ENCODE measurements at places on chromosomes 11 and 22.

DNA sequence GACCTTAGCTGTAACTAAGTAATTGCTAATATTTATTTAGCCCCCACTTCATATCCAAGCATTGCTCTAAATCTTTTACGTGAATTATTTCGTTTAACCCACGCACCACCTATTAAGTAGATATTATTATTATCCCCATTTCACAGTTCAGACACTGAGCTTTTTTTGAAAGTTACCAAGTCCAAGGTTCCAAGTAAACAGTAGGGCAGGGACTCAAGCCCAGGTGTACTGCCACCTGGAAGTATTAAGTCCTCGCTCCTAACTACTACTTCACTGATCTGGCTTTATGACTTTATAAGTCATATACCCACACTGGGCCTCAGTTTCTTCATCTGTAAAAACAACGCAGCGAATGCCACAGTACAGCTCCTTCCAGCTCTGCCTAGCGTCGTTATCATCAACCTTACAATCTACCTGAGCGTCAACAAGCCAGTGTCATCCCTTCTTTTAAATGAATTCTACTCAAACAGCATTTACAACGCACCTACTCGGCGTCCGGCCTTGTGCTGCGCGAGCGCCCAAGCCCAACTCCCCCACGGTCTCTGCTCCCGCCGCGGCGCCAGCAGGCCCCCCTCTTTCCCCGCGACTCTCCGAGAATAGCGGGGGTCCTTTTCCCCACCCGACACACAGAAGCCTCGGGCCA, 624 bp downstream of the TMEM41B start:
- DNase-seq: no peak

- DNase-seq: peak; percentile 38
Measured at GRCh38 chr11:1081601-1082311, 7.1 kb downstream of the MUC2 start.

DNA sequence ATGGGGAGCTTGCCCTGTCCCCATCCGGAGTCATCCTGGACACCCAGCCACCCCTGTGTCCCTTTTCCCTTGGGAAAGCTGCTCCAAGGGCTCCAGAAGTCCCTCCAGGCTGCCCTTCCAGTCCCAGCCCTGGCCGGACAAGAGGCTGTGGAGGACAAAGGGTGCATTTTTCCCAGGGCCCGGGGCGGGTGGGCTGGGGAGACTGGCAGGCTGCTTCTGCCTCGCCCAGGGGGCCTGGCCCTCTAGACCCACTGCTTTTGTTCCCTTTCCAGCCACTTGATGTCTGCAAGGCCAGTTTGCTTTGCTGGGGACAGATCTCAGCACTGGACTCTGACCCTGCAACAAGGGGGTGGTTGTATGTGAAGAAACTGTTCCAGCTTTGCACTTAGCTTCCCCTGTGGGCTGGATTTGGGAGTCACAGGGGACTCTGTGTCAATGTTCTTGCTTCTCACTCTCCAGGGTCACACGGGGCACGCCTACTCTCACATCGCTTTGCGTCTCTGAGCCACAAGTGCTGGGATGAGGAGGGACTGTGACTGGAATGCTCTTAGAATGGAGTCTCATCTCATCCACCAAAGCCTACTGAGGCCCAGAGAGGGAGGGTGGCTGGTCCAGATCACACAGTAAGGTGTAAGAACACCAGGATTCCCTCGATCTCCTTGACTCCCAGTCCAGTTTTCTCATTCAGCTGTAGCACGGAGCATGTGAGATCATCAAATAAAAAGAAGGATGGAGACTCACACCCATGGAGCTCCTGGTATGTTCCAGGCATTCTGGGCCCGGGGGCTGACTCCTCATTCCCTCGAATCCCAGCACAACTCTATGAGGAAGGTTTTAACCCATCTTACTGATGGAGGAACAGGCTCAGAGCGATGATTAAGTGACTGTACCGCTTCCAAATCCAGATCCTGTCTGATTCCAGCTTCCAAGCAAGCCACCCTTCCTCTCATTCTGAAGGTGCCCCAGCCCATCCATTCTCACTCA, 59.9 kb downstream of the FBXO7 start:
- no peak for DNase-seq

DNA sequence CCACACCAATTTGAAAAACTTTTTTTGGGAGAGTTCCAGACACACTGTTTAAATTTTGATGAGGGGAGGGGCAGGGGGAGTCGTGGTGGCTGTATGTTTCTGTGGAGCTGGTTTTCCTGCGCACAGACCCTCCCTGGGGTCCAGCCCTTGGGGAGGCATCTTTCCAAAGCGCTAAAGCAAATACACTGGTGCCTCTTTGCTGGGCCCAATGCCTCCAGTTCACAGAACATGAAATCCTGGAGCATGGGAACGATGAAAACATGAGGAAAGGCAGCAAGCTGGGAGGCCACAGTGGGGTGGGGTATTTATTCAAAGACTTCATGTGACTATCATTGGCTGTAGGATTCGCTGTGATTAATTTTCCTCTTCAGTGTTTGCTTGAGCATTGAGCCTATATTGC, 135.3 kb downstream of the CCDC34 start:
- DNase-seq: no peak

- peak; percentile 96 for DNase-seq
Measured at GRCh38 chr22:42621505-42622002, 6.9 kb upstream of the POLDIP3 start.

- no peak for DNase-seq
Measured at GRCh38 chr11:12915093-12915492, 94.0 kb upstream of the RASSF10 start.

GRCh38 chr22:24819911-24820461, 14.0 kb downstream of the SGSM1 start:
- DNase-seq: no peak

GRCh38 chr11:5246772-5247471, 2.7 kb downstream of the HBG1 start:
- DNase-seq: no peak

- no peak for DNase-seq
Measured at GRCh38 chr11:135008001-135008405, 596.0 kb upstream of the B3GAT1 start.

DNA sequence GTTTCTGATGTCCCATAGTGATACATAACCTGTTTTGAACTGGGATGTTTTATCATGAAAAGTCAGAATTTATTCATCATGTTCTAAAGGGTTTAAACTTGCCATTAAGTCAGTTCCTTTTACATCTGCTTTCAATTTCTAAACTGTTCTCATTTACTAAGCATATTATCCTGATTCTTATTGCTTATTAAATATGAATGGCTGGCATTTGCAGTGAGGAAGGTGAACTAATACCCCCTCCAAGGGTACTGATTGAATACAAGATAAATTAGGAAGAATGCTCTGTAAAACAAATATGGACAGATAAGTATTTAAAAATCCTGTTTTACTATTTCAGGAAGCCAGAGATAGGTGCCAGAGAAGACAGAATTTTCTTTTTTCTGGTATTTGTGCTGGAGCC, 70.8 kb upstream of the HORMAD2 start:
- no peak for DNase-seq

DNA sequence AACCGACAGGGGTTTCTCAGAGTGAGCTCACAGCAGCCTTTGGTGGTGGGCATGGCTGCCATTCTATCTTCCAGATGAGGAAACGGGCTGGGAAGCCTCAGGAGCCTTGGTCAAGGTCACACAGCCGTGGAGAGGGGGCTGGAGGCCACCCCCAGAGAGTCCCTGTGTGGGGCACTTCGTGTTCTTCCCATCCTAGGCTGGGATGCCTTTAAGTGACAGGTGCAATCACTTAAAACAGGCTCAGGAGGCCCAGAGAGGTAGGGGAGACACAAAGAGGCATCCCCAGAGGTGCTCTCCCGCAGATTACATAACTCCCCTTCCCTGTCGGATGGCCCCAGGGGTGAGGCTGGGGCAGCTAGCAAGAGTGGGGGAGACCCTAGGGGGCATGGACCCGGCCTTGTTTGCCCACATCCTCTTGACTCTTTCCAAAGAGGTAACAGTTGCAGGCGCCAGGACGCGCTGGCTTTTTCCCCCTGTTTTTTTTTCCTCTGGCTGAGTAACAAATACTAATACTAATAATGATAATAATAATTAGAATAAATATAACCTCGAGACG, 17.5 kb upstream of the SHISAL1 start:
- no peak for DNase-seq

- DNase-seq: no peak
Measured at GRCh38 chr11:112725636-112726035, 235.6 kb upstream of the NCAM1 start.

DNA sequence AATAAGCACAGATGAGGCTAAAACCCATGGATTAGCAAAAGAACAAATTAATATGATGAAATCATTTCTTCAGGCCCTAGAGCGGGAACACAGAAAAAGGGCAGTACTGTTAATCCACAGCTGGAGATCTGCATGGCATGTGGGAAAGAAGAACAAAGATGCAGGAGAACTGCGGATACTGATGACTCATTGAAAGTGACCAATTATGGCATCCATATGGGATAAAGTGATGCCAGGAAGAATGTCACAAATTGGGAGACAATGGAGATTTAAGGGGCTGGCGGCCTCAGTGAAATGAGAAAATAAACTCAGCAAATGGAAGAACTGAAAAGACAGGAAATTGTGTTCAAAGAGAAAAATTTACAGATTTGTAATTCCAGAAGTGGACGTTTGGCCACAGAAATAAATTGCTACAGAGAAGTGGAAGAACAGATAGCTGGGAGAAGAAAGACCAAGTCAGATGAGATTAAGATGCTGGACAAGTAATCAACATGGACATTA, 39.4 kb downstream of the SIK3 start:
- no peak for DNase-seq

- DNase-seq: no peak
Measured at GRCh38 chr11:70409437-70409836, 11.1 kb downstream of the CTTN start.

GRCh38 chr22:47174671-47175112, 412.2 kb downstream of the TBC1D22A start:
- peak; percentile 43 for DNase-seq

GRCh38 chr11:74579577-74580270, 12.7 kb upstream of the POLD3 start:
- DNase-seq: no peak

- no peak for DNase-seq
Measured at GRCh38 chr22:49432211-49432896, 395.3 kb downstream of the BRD1 start.

DNA sequence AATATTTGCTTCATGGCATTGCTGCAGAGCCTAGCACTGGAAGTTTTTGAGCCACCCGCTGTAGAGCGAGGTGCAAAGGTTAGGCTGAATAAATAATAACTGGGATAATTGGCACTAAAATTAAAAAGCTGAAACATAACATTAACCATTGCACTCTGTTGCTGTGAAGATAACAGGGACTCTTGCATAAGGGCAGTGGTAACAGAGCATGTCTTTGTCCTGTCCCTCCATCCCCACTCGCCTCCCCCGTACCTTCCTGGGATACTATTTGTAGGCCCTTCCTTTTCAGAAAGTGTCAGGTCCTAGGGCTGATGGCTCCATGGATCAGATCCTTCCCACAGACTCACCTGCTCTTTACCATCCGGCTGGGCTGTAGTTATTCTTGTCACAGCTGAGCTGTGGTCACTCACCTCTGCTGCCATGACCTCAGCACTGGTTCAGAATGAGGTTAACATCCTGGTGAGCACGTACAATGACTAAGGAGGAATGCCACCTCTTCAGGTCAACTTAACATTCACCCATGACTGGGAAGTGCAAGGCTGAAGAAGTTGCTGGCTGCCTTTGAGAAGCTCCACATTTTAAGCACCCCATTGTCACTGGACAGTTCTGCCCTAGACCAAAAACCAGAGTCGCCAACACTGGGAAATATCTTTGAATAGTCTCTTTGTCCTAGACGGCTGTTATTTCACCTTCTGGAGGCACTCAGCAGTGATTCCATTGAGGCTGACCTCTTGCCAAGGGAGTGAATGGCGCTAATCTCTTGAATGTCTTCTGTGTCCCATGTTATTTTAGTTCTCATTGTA, 103.2 kb upstream of the KIRREL3 start:
- DNase-seq: no peak

DNA sequence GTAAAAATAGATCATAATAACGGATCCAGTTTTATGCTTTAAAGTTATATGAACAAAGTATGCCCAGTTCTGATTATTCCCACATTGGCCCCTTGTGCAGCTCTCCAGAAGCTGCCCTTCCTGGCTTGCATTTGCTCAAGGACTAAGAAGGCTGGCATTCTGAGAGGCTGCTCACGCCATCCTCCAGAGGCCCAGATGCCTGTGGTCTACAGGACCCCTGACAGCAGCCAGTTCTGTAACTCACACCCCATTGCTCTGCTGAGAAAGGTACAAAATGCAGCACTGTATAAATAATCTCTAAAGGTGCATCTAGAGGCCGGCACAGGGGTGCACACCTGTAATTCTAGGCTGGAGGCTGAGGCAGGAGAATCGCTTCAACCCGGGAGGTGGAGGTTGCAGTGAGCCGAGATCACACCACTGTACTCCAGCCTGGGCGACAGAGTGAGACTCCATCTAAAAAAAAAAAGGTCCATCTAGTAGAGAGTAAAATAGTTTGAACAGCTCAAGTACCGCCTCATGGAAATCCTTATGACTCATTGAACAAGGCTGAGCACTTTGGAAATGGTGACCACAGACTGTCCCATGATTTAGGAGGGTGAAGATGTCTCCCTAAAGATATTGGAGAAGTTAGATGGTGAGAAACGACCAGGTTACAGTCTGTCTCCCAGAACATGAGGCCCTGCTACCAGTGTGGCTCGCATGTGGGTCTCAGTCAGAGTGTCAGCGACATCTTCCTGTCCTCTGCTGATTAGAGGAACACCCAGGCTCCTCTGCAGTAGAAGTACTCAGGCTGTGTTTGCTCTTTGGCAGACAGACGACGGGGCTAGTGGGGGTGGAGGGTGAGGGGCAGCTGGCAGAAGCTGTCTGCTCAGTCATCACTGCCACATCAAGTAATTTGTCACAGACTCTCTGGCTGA, 56.3 kb downstream of the KREMEN1 start:
- DNase-seq: no peak

DNA sequence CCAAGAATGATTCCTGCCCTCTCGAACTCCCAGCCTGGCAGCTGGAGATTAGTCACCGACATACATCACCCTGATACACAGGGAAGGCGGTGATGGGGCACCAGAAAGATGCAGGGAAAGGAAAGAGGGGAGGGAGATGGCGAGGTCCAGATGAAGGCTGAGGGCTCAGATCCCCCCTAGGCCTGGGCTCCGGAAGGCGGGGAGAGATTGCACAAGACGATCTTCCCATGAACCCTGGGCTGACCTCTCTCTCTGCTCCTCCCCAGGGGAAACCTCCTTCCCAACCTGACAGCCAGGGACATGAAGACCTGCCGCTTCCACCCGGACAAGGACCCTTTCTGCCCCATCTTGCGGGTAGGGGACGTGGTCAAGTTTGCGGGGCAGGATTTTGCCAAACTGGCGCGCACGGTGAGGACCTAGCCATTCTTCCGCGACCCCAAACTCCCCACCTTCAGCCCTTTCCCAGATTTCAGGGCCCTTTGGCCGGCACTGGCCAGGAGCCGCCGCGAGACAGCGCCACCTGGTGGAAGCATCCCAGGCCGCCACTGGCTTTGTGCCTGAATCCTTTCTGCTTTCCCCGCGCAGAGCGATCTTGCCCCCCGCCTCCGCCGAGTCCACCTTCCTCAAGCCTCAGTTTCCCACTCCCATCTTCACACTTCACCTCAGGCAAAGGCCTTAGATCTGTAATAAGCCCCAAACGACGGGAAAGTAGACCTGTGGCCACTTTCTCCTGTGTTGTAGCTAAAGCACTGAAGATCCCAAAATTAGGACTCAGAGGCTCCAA, 11.5 kb downstream of the P2RX3 start:
- DNase-seq: peak; percentile 94

- peak; percentile 75 for DNase-seq
Measured at GRCh38 chr11:18769802-18770456, 21.7 kb downstream of the PTPN5 start.
